Activated naive CD4-positive, alpha-beta T cell treated with Interleukin-2 at 50 U/mL for 16 hours (primary cell): ENCODE measurements at places on chromosomes 1 and 21.

GRCh38 chr1:16617778-16618580 lies 4.6 kb upstream of the NBPF1 start:
- DNase-seq = no peak

- no peak for DNase-seq
These were observed 158.1 kb upstream of the C1orf174 start for GRCh38 chr1:4058122-4058521.

GRCh38 chr1:8740034-8740449 lies 77.4 kb downstream of the RERE start:
- DNase-seq = no peak

DNA sequence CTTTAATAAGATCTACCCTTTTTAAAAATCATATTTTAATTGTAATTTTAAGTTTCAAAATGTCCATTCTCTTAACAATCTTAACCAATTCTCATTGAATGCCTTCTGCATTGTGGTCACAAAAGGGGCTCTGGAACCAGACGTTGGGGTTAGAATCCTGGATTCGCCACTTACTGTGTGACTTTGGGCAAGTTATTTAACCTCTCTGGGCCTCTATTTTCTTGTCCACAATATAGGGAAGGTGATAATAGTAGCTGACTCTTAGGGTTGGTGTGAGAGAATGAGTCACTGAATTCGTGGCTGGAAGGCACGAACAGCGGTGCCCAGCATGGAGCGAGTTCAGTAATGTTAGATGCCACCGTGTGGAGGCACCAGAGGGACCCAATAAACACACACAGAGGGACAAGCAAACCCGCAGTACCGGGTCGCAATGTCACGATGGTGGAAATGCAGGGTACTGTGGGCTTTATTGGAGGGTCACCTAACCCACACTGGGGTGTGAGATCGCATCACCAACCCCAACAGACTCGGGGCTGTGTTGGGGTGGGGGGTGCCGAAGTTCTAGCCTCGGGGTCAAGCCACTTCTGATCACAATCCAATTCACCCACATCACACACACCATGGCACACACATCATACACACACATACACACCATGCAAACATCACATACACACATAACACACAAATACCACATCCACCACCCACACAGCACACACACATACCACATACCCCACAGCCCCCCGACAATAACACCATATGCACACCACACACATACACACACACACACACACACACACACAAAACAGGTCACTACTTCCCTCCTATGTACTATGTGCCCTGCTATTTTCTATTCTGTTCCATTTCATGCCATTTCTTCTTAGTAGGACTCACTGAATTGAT lies 27.0 kb upstream of the IFNAR2 start:
- DNase-seq = no peak

- DNase-seq = no peak
These were observed 9.5 kb downstream of the SIKE1 start for GRCh38 chr1:114770989-114771388.

DNA sequence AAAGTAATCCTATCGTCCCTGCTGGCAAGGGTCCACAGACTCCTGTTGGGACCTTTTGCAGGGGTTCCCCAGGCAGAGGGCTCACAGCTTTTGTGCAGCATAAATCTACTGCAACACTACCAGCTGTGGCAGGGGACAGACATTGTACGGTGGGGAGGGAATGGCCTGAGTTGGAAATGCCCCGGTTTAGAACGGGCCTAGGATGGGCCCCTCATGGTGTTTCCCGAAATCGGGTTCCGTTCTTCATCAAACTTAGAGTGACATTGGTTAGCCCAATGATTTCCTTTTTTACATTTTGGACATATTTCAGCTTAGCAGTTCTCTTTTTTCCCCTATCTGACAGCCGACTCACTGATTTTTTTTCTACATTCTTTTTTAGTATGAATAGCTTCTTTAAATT lies 26.5 kb upstream of the SAMD11 start:
- no peak for DNase-seq

- DNase-seq = no peak
These were observed 255.1 kb downstream of the NFIA start for GRCh38 chr1:61337441-61337951.
